ENCODE measurements at places on chromosomes 2 and 18. TPM values are rescaled to one million over a fixed set of nuclear protein-coding genes. Genes with fewer than 3 reads are reported as not detected.

Gene BCL11A
- polyA plus RNA-seq: 5.0 TPM

Gene RAX
- not detected for polyA plus RNA-seq

Gene RAD51AP2
- polyA plus RNA-seq: 0.12 TPM

Gene IL36RN
- polyA plus RNA-seq: 0.12 TPM

Gene ITGA4
- 41.0 TPM for polyA plus RNA-seq

Gene LOXL3
- polyA plus RNA-seq: 6.8 TPM

DNA sequence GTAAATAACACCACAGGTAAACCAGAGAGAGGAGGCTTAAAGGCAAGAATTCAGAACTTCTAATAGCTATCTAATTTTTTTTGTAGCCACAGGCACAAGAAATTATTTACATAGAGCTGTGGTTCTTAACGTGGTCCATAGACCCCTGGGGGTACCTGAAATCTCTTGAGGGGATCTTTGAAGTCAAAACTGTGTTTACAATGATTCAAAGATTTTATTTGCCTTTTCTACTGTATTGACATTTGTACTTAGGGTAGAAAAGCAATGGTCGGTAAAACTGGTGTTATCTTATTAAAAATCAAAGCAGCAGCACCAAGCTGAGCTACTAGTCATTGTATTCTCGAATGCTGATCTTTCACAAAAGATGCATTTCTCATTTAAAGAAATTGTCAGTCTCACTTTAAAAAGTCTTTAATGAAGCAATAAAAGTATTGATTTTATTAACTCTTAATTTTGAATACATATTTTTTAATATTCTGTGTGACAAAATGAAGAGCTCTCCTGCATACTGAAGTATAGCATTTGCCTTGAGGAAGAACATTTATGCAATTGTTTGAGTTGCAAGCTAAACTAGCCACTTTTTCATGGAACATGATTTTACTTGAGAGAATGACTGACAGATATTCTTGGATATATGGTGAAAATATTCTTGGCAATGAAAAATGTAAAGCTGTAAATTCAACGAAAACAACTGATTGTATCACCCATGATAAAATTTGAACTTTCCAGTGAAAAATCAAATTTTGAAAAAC, 25.6 kb upstream of the KLHL14 start:
- DNase-seq: no peak

- DNase-seq: no peak
Measured at GRCh38 chr2:219419331-219420197, 1.4 kb downstream of the DES start.

DNA sequence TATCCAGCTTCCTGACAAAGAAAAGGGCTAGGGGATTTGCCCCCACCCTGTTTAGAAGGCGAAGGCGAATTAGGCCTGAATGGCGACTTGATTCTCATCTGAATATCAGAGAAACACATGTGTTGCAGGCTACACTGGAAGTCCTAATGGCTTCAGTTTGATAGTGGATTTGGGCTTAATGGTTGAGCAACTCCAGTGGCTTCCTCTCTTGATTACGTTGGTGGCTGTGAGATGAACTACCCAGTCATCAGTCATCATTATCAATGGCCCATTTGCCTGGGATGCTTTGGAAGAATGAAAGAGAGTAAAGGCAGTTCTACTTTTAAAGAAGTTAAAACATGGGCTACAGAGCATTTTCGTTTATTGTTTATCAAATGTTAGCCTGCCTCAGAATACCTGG, 60.9 kb upstream of the IL1R1 start:
- DNase-seq: no peak

- DNase-seq: no peak
Measured at GRCh38 chr18:1599196-1599595, 694.5 kb downstream of the ADCYAP1 start.

DNA sequence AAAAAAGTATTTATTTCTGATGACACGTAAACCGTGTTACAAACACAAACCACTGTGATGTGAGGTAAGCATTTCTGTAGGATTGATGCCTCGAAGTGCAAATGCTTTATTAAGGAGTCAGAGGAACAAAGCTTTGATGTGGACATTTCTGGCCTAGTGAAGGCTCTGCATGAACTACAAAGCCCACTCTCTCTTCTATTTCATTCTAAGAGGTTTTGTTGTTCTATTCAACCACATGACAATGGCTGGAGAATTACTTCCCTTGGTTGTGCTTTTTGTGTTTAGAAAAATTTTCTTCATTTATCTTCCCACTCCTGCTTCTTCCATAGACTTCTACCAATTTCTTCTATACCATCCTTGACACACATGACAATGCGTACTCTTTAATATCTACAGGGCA, 125.7 kb upstream of the CCDC195 start:
- no peak for DNase-seq

- DNase-seq: no peak
Measured at GRCh38 chr2:158619496-158619895, 162.7 kb downstream of the PKP4 start.

GRCh38 chr18:53859764-53860163, 364.7 kb downstream of the MBD2 start:
- DNase-seq: no peak

- DNase-seq: no peak
Measured at GRCh38 chr18:77106331-77106730, 26.3 kb downstream of the MBP start.

- no peak for DNase-seq
Measured at GRCh38 chr2:133334923-133335322, 233.3 kb downstream of the NCKAP5 start.

Data from muscle of arm (tissue), 14 donors.